ENCODE measurements at places on chromosomes 11 and 22.

GRCh38 chr22:23274146-23274526 lies 93.8 kb downstream of the BCR start:
- DNase-seq = no peak

- DNase-seq = peak; percentile 75
Measured at GRCh38 chr22:46006379-46007002, 29.5 kb upstream of the WNT7B start.

DNA sequence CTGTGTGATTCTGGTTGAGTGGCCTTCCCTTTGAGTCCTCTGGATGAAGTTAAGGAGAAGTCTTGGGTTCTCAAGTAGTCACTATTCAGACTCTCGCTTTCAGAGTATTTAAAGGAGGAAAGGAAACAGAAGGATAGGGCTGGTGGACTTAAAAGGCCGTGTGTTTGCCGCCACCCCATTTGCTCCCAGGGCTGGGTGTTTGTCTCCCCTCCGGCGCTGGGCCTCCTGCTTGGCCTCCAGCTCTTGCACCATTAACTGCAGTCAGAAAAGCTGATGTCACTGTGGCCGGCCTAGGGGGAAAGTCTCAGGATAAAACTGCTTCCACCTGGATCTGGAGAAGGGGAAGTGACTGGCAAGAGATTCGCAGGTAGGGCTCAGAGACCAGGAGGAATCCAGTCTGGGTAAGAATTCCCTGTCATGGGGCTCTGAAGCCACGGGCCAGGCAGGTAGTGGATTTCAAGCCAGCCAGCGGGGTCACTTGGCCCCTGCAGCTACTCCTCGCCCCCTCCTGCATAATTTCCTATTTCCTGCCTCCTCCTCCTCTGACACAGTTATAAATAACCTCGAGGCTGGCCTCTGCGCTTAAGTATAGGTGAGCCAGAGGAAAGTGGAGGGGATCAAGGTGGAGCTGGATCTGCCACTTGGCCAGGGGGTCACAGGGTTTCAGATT lies 17.1 kb downstream of the TIMP3 start:
- DNase-seq = no peak

- no peak for DNase-seq
Measured at GRCh38 chr11:125514336-125515101, 18.5 kb upstream of the FEZ1 start.

DNA sequence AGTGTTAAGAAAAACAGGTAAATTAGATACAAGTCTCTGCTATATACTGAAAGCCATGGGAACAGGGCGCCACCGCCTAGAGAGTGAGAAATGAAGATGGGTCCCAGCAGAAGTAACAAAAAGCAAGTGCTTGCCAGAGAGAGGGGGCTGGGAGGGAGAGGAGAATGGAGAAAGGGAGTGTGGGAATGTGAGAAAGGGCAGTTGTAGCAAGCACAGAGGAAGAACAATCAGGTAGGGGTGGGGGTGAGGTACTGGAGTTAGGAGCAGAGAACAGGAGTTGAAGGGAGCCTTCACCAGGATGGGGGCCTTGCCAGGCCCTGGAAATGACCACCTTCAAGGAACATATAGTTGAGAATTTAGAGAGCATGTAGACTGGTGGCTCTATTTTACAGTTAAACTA lies 66.8 kb downstream of the TCF20 start:
- no peak for DNase-seq

GRCh38 chr11:124278261-124278660 lies 22.1 kb downstream of the OR8G5 start:
- no peak for DNase-seq

DNA sequence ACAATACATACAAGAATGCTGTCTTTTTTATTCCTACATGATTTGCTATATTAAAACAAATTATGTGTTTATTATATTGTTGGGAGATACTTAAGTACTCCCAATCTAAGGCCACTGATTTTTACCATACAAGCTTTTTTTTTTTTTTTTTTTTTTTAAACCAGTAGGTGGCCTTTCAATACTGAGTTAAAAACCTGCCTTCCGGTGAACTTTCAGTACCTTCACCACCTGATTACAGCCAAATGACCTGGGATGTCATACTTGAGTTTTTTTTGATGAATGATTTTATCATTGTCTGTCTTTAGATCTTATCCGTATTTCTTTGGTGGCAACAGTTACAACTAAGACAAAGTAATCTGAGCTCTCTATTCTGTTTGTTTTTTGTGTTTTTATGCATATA lies 94.0 kb upstream of the FOLH1 start:
- no peak for DNase-seq

DNA sequence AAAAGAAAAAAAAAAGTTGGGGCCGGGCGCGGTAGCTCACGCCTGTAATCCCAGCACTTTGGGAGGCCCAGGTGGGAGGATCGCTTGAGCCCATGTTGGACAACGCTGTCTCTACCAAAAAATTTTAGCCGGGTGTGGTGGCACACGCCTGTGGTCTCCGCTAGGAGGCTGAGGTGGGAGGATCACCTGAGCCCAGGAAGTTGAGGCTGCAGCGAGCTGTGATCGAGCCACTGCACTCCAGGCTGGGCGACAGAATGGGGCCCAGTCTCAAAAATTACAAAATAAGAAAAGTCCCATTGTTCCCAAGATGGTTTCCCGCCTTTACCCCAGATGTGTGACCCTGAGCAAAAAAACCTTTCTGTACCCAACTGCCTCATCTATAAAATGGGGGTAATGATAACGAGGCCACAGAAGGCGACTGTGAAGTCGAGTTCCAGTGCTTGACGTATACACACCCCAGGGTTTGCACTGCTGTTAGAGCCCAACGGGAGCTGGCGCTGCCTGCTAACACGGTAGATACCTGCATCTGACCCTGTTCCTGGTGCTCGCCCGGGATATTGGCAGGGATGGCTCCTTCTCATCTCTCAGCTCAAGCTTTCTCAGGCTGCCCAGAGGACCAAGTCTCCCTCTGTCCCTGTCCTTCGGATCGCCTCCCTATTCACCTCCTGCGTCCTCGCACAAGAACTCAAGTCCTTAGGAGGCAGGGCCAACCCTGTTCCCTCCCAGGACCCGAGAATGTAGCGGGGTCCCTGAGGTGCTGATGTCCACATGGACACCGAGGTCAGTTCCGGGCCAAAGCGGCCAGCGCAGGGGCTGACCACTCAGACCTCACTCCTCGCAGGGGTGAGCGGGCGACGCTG lies 1.1 kb upstream of the RPLP2 start:
- no peak for DNase-seq

GRCh38 chr11:114159320-114159719 lies 99.8 kb downstream of the ZBTB16 start:
- DNase-seq = no peak

DNA sequence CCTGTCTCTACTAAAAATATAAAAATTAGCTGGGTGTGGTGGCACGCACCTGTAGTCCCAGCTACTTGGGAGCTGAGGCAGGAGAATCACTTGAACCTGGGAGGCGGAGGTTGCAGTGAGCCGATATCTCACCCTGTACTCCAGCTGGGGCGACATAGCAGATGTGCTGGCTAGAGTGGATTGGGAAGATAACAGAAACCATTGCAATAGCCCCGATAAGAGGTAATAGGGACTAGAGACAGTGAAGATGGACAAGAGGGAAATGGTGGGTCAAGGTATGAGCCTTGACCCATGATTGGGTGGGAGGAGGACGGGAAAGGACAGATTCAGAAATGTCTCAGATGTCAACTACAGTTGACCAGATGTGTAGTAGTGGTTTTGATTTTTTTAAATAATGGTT lies 6.1 kb downstream of the SWAP70 start:
- DNase-seq = no peak

DNA sequence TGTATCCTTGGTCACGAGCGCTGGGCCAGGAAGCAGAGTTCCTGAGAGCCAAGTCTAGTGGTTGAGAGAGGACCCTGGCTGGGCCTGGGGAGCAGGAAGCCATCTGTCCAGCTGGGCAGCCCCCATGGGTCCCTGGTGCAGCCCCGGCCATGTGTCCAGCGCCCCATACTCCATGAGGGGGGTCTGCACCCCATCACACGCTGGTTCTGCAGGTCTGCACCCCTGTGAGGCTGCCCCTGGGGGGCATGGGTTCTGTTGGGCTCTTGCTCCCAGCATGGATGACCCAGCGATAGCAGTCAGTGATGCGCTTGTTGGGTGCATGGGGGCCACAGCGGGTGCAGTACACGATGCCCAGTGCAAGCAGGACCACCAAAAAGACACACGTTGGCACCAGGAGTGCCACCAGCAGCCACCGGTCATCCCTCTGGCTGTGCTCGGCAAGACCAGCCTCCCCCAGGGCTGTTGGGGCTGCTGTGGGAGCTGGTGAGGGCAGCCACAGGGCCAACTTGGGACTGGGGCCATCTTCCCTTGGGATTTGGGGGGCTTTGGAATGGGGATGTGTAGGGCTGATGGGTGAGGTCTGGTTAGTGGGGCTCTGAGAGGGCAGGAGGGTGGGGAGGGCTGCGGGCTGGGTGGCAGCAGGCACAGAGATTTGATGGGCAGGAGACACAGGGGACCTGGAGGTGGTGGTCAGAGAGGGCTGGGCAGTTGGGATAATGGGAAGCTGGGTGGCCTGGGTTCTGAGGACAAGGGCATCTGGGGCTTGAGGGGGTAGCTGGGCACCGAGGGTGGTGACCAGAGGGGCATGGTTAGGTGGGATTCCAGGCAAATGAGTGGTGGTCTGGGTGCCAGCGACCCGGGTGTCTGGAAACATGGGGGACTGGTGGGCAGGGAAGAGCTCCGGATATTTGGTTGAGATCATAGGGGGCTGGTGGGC lies 2.0 kb downstream of the CD248 start:
- no peak for DNase-seq

Measured in SHP77 treated with DMSO at 0.1 percent for 48 hours (cell line).